NCI-H1417 (cell line): ENCODE measurements at places on chromosomes 6 and 20.

DNA sequence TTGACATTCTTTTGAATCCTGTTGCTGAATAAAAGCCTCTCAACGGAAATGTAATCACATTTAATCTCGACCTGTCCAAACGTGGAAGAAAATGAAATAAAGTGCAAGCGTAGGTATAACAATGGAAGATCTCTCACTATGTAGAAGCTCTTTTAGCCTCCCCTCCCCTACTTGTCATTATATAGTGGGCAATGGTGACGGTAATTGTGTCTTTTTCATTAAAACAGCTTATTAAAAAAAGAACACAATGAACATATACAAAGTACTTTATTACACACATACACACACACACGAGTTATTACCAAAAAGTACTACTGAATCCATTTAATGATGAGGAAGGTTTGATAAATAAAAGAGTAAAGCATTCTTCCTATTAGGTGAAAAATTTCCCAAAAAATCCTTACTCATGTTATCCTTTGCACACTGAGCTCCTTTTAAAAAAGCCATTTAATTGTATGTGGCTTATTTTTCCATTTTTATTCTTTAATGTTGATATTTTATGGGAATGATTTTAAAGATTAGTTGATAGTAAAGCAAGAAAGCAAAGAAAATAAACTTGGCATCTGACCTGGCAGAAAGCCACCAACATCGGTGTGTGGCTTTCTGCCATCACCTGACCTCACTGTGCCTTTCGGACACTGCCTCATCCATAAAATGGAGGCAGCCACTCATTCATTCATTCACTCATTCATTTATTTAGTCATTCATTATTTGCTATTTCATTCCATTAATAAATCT lies 493 bp upstream of the SGK1 start:
- DNase-seq = no peak

DNA sequence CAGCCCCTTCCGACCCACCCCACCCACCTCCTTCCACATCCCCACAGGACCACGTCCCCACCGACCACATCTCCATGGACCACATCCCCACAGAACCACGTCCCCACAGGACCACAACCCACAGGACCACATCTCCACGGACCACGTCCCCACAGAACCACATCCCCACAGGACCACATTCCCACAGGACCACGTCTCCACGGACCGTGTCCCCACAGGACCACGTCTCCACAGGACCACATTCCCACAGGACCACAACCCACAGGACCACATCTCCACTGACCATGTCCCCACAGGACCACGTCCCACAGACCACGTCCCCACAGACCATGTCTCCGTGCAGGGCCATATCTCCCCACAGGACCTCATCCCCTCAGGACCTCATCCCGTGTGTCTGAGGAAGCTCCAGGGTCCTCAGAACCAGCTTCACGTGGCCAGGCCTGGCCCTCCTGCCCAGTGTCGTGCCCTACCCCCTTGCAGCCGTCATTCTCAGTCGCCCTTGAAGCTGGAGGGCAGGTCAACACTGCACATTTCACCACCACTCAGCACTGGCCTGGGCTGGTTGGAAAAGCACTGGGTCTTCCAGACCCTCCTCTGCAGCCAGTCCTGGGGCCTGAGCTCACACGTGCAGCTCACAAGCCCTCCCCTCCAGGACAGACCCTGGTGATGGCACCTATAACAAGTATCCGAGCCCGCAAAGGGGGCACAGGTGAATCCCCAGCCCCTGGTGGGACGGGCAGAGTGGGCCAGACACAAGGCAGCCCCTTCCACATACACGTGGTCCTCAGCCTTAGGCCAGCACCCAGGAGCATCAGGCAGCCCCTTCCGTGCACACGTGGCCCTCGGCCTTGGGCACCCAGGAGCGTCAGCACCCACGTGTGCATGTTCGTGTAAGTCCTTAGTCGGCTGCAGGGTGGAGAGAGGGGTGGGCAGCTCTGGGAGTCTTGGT lies 3.9 kb downstream of the CHRNA4 start:
- DNase-seq = no peak

DNA sequence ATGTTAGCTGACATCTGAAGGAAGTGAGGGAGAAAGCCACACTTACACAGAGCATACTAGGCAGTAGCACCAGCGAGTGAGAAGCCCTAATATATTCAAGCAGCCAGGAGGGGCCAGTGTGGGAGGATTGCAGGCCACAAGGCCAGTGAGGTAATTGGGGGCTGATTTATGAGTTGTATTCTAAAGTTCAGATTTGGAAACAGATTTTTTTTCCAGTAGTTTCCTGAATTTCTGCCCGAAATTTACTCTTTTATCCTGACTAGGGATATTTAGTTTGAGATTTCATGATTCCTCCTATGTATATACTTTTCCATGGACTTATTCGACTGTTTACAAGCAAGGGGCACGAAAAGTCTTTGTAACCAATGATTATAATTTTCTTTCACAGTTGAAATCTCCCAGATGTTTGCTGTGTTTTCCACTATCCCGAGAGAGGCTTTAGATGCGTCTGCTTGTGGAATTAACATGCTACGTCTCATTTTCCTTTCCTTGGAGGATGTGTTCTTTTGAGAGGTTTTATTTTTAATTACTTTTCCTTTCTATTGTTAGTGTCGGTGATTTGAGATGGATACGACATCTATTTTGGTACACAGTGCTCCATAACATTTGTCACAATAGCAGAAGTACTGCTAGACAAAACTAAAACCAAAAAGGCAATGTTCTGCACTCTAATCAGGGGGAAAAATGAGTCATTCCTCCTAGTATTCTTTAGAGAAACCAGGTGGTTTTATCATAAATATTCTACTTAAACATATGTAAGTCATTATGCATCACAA lies 356.3 kb upstream of the HSF2 start:
- DNase-seq = no peak

DNA sequence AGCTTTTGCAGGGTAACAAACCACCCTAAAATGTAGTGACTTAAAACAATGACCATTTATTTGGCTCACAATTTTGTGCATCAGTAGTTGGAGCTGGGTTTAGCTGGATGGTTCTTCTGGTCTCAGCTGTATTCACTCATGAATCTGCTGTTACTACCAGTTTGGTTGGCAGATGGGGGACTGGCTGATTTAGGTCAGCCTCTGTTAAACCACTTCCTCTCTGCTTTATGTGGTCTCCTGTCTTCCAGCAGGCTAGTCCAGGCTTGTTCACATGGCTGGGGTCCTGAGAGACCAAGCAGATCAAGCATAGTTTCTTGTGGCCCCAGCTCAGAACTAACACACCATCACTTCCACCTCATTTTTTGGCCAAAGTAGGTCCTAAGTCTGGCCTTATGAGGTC lies 67.2 kb upstream of the LAMP5 start:
- no peak for DNase-seq

- DNase-seq = no peak
These were observed 189.2 kb upstream of the PHACTR1 start for GRCh38 chr6:12527339-12527738.

DNA sequence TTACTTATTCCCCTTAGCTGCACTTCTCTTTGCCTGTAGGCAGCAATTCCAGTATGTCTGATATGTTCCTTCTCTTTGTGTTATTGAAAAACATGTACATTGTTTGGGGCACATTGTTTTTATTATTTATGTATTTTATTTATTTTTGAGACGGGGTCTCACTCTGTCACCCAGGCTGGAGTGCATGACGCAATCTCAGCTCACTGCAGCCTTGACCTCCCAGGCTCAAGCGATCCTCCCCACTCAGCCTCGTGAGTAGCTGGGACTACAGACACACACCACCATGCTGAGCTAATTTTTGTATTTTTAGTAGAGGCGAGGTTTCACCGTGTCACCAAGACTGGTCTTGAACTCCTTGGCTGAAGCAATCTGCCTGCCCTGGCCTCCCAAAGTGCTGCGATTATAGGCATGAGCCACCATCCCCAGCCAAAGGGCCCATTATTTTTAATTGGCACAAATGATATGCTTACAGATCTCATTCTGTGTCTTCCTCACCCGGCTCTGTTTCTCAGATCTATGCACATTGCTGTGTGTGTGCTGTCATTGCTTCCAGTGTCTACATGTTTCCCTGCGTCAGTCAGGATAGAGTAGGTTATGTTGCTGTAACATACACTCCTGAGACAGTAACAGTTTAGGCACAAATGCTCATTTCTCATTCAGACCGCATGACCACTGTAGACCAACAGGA lies 54.1 kb upstream of the NELFCD start:
- no peak for DNase-seq

- DNase-seq = no peak
These were observed 30.4 kb upstream of the PREX1 start for GRCh38 chr20:48858075-48858790.

DNA sequence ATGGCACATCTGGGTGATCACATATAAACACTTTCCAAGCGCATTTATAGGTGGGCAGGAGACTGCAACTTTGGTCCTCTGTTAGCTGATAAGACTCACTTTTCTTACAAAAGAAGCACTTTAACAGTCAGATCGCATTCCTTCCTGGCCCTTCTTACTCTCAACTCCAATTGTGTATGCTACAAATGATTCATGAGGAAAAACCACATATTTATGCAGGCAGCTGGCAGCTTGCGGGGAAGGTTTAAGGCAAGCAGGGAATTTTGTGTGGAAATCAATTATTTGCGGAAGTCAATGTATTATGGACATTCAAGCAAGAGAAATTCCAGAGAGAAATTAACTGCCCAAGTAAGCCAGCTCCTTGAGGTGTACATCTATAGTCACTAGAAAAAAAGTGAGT lies 194.0 kb downstream of the PKHD1 start:
- DNase-seq = no peak

- no peak for DNase-seq
These were observed 15.0 kb downstream of the NANP start for GRCh38 chr20:25608774-25609173.

- DNase-seq = no peak
These were observed 21.7 kb downstream of the MYB start for GRCh38 chr6:135202836-135203235.

DNA sequence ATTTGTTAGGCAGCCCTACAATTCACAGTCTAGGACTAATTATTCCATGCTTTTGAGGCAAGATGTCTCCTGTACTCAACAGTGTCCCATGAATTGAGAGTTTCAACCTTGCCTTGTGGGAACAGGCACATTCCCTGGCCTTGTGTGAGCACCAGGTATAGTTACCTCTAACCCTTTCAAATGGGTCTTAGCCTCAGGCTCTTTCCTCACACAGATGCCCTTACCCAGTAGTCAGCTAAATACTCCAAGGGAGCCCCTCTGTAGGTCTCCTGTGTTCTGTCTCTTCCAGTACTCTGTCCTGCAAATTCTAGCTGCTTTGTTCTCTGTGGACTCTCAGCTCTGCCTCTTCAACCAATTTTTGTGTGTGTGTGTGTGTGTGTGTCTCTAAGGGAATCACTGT lies 135.3 kb downstream of the ZFAND3 start:
- no peak for DNase-seq

GRCh38 chr6:96164802-96165201 lies 149.0 kb downstream of the FUT9 start:
- no peak for DNase-seq

DNA sequence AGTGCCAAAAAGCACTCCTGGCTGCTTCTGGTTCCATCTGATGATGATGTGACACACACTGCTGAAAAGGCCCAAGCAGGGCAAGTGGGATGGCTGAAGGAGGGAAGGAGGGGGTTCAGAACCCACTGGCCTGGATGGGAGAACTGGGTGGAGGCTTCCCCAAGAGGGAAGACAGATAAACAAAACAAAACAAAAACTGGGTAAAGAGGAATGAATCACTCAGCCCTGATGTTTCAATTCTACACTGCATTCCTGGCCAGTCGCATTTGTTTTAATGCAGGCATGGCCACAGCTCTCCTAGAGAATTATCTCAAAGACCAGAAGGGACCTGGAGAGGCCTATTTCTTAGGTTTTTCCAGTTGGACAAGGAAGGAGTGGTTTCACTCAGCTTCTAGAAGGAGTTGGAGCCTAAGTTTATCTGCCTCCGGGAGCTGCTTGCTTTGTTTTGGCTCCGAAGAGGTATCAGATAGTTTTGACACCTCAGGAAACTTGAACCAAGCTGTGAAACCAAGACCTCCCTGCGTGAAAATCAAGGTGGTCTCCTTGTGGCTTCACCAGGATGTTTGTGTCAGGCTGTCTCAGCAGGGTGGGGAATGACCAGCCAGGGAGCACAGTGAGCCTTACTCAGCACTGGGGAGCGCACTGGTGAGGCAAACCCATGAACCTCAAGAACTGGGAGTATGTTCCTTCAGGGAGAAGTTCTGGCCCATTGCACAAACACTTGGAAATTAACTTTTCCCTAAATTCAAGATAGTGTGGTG lies 16.1 kb downstream of the TTPAL start:
- DNase-seq = no peak

- no peak for DNase-seq
These were observed 326.4 kb downstream of the TAF4 start for GRCh38 chr20:61739086-61739831.

- DNase-seq = peak; percentile 76
These were observed 25.0 kb downstream of the TAF8 start for GRCh38 chr6:42075159-42075838.

DNA sequence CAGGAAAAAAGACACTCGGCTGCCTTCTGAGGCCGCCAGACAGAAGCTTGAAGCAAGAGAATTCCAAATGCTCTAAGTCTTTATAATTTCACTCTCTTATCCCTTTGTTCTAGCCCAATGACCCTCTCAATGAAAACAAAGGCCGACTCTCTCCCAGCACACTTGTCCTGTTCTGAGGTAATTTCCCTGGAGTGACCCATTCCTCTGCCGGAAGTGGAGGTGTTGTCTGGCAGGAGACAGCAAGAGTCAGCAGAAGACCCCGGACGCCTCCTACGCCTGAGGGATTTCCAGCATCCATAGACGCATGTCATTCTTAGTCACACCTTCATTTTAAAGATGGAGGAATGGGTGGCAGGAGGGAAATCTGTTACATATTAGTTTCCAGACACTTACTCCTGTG lies 110.3 kb downstream of the SOD2 start:
- DNase-seq = no peak

DNA sequence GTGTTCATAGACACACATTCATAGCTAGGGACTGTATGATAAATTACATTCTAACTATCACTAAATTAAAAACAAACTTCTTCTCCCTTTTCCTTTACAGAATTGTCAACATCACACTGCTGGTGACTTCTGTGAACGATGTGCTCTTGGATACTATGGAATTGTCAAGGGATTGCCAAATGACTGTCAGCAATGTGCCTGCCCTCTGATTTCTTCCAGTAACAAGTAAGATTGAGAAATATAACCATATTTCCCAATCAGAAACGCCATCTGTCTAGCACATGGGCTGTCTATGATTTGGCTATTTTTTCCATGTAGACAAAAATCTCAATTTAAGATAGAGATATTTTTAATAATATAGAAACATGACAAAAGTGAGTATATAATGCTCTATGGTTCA lies 367.7 kb downstream of the ARHGAP18 start:
- no peak for DNase-seq

- DNase-seq = no peak
These were observed 100.8 kb downstream of the MOXD1 start for GRCh38 chr6:132300323-132300949.

- no peak for DNase-seq
These were observed 148.2 kb upstream of the PREP start for GRCh38 chr6:105550955-105551620.

- DNase-seq = no peak
These were observed 13.8 kb downstream of the NQO2 start for GRCh38 chr6:3013486-3013885.

- no peak for DNase-seq
These were observed 29.0 kb downstream of the MAS1 start for GRCh38 chr6:159919800-159920199.

- DNase-seq = no peak
These were observed 145.5 kb upstream of the RNF24 start for GRCh38 chr20:4160761-4161305.

- DNase-seq = no peak
These were observed 27.2 kb upstream of the TULP4 start for GRCh38 chr6:158284876-158285655.
